Renal pelvis (tissue), 12 donors: ENCODE measurements at places on chromosomes 13 and 19. TPM values are rescaled to one million over a fixed set of nuclear protein-coding genes. Genes with fewer than 3 reads are reported as not detected.

The PLEKHA4 gene
- polyA plus RNA-seq = 29.4 TPM

- peak; percentile 46 for DNase-seq
Measured at GRCh38 chr13:111460548-111461444, 140.4 kb downstream of the TEX29 start.

DNA sequence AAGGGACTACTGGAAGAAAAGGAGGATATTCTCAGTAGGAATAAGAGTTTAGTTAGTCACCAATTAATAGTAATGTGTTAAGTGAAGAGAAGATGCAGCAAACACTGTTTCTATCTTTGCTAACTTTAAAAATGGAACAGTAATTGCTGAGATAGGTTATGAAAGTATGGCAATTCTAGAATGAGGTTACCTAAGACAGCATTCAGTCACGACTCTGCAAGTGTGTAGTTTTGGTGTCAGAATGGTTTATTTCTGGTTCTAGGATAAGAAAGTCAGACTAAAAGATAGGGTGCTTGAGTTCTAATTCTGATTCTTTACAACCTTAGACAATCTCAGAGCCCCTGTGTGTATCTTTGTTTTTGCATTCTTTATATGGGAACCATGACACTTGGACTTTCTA, 138.1 kb downstream of the POU4F1 start:
- no peak for DNase-seq

GRCh38 chr19:39379865-39380396, 11.0 kb downstream of the PAF1 start:
- DNase-seq = no peak
